ENCODE measurements at places on chromosomes 3 and 15.
A peak's percentile ranks its signal among the peaks of the same experiment; 100 is the strongest.

DNA sequence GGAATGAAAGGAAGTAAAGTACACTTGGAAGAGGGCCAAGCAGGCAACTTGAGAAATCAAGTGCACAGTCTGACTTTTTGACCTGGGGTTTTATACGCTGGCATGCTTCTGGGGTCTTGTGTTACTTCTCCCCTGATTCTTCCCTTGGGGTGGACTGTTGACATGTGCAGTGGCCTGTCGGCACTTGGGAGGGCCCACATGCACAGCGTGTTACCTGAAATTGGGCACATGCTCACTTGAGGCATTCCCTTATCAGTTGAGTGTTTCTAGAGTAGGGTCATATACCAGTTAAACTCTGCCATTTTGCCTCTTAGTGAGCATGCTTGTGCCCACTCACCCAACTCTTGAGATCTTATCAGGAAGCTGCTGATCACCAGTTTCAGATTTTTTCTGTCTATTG is 329.1 kb upstream of the SOX2 start:
- DNase-seq: no peak

GRCh38 chr3:150238995-150239619 is 169.0 kb upstream of the TSC22D2 start:
- DNase-seq: no peak

GRCh38 chr3:57158813-57159738 is 6.1 kb downstream of the IL17RD start:
- no peak for DNase-seq

DNA sequence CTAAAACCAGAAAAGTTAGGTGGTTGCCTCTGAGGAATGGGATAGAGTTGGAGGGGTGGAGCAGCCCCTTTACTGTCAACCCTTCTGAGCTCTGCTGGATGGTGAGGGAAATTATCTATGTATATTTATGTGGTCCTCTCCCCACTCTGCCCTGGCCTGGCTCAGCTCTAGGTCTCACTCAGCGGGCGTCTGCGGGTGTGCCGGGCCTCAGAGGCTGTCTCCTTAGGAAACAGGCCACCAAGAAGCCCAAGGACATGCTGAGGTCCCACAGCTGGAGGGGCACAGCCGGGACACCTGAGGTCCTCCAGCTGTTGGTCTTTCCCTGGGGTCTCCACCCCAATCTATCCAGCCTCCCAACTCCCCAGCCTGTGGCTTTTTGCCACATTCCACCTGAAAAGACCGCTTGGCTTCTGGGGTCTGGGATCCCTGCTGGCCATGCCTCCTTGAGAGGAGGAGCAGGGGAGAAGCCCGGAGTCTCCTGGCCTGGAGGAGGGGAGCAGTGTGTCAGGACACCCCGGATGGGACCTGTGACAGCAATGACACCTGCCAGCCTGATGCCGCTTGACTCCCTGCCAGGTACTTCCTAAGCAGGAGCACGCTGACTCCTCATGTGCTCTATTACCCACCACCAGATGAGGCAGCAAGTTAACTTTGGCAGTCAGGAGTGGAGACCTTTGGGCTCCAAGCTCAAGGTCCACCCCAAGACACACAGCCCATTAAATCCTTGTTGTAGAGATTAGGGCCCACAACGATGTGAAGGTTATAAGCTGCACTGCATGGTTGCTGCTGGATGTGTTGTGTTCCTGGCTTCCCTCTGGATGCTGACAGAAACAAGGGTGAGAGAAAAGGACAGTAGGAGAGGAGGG is at the start of gene SLC28A1:
Gene SLC28A1, plus strand, starts transcription at position 747 of the 866 bp plus-strand sequence. CDS start 3,099 bp downstream, outside the sequence.
- no peak for DNase-seq

DNA sequence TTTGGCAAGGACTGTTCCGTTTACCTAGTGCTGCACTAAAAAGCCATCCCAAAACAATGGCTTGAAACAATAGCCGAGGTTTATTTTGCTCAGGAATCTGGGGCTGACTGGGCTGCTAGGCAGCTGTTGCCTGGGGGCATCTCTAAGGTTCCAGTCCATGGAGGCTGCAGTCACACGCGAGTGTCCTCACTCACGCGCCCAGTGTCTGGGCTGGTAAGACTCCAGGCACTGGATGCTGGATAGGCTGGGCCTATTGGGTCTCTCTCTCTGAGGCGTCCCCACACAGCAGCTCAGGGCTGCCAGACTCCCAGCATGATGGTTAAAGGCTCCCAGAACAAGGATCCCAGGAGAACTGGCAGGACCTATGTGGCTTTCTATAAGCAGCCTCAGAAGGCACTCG is 34.2 kb downstream of the ALS2CL start:
- peak; percentile 18 for DNase-seq

DNA sequence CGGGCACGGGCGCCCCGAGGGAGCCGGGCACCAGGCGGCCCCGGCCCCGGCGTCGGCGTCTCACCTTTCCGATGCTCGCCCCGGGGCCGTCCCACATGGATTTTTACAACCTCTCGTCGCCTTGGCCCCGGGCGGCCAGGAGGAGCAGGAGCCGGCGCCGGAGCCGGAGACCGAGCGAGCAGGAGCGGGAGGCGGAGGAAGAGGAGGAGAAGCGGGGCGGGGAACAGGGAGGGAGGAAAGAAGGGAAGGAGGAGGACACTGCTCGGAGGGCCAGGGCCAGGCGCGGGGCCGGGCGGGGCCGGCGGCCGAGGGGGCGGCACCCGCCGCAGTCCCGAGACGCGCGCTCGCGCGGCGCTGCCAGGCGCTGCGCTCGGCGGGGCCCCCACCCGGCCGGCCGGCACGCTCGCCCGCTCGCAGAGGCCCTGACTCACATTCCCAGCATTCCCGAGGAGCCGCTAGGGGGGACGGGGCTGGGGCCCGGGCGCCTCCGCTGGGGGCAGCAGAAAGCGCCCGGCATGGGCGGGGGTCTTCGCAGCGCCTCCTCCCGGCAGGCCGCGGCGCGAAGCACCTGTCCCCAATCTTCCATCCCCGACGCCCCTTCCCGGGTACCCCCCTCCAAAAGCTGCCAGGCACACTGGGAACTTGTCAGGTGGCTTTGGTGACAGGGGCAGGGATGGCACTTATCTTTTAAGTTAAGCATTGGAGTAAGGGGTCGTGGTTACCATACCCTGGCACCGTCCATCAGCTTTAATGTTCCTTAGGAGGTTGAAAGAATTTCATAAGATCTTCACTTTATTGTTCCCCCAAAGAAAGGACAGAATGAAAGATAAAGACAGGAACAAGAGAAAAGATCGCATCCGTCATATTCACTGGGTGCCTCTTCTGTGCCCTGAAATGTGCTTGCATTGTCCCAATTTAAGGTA is at the start of gene ERC2:
Gene ERC2, minus strand, starts transcription at position 284 of the 923 bp plus-strand sequence.
- DNase-seq: peak; percentile 42

DNA sequence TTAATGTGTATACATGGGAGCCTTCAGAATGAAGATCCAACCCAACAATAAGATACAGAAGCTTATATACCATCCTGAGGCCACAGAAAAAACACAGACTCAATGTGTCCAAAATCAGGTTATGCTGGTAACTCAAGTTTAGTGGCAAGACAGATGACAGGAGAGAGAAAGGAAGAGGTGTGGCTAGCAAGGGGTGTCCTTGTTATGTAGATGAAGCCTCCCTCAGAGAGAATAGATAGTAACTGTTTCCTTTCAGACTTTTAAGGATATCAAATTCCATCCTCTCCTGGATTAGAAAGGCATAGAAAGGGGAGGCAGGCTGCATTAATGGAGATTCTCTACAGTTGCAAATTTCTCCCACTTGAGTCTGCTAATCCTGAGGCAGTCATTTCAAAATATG is 447.4 kb downstream of the GABRB3 start:
- no peak for DNase-seq

- DNase-seq: peak; percentile 89
Measured at GRCh38 chr15:70492240-70493177, 270.8 kb downstream of the UACA start.

GRCh38 chr3:178010306-178010705 is 525.9 kb upstream of the KCNMB2 start:
- DNase-seq: no peak

GRCh38 chr3:24047513-24047912 is 102.4 kb downstream of the NR1D2 start:
- no peak for DNase-seq

GRCh38 chr3:194856296-194856695 is 170.6 kb downstream of the FAM43A start:
- DNase-seq: no peak

GRCh38 chr3:64612082-64612860 is 75.5 kb downstream of the ADAMTS9 start:
- DNase-seq: peak; percentile 24

DNA sequence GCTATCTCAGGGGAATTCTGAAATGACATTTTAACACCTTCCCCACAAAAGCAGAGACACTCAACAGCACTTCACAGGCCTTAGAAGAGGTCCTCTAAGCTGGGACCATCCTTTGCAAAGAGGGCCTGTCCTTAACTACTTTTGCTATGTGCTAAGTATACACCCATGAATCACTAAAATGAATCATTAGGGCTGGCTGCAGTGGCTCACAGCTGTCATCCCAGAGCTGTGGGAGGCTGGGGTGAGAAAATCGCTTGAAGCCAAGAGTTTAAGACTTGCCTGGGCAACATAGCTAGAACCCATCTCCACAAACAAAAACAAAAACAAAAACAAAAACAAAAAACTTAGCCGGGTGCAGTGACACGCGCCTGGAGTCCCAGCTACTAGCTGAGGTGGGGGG is 53.9 kb upstream of the MELTF start:
- DNase-seq: peak; percentile 76

- DNase-seq: peak; percentile 23
Measured at GRCh38 chr3:16606398-16606797, 1.2 kb upstream of the DAZL start.

DNA sequence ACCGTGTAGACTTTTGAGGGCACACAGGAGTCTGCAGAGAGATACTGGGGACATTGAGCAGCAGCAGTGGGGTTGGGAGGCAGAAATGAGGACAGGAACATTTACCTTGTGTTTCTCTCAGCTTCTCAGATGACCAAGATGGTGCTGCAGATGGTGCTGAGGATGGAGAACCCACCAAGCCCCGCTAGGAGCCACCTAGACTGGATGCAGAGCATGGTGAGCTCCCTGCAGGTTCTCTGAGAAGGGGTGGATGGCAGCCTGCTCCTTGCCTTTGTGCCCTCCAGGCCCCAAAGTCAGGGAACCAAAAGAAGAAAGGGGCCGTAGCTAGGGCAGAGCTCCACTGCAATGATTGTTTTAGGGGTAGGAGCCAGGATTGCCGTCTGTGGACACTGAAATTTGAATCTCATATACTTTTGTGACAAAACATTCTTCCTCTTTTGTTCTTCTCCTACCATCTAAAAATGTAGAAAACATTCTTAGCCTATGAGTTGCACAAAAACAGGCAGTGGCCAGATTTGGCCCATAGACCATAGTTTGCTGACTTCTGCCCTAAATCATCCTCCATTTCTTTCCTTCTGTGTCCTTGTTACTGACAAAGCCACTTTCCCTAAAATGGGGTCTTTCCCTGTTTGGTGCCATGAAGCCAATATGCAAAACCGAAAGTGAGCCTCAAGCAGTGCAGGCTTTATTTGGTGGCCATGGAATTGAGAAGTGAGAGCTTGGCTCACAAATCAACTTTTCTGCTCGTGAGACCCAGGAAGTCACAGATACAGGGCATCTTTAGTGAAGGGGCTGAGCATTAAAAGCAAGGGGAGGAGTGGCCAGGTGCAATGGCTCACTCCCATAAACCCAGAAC is 11.9 kb upstream of the MUC20 start:
- no peak for DNase-seq

DNA sequence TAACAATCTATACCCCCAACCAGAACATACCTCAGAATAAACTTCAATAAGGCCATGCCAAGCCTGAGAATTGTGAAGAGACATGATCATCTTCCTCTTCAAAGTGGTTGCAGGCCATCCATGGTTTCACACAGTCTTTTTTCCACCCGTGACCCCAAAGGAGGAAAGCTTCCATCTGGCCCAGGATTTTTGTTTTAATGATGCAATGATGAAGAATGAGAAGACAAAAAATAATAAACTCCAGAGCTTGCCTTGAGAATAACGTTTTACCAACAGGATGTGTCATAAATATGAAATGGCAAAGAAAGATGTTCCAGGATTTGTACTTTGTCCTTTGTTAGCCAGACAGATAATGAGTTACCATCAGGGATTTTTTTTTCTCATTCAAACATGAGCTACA is 201.9 kb downstream of the WNT5A start:
- DNase-seq: peak; percentile 67

- no peak for DNase-seq
Measured at GRCh38 chr3:62229211-62229610, 144.1 kb downstream of the FEZF2 start.

GRCh38 chr15:96324940-96325540 is 5.5 kb upstream of the NR2F2 start:
- DNase-seq: no peak

GRCh38 chr3:95348879-95349278 is 1286.0 kb downstream of the NSUN3 start:
- DNase-seq: no peak

Data from fibroblast of skin of scalp (primary cell).